ENCODE measurements at places on chromosomes 12 and 14.

- peak; percentile 91 for DNase-seq
Observed at GRCh38 chr14:105087963-105088811, 23.0 kb upstream of the GPR132 start.

DNA sequence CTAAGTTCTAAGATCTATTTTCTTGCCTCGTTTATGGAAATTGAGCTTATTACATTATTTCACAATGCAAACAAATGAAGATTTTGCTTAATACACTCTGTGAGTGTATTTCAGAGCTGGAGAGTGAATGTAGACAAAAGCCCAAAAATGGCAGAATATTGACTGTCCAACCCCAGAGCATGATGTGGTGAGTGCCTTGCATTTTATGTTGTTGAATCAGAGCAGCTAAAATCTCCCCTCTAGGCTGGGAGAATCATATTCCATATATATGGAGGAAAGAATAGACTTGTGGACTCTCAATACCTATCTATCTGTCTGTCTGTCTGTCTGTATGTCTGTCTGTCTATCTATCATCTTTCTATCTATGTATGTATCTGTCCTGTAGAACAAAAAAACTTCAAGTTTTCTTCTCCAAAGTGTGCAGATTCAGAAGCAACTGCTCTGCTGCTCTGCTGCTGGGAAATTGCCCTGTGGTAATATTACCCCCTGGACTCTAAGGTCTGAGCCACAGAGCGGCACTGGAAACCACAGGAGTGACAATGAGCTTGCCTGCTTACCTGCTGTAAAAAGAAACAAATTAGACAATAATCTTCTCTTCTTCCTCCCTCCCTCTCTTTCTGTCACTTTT is 209.4 kb upstream of the PRICKLE1 start:
- DNase-seq, result peak; percentile 62

DNA sequence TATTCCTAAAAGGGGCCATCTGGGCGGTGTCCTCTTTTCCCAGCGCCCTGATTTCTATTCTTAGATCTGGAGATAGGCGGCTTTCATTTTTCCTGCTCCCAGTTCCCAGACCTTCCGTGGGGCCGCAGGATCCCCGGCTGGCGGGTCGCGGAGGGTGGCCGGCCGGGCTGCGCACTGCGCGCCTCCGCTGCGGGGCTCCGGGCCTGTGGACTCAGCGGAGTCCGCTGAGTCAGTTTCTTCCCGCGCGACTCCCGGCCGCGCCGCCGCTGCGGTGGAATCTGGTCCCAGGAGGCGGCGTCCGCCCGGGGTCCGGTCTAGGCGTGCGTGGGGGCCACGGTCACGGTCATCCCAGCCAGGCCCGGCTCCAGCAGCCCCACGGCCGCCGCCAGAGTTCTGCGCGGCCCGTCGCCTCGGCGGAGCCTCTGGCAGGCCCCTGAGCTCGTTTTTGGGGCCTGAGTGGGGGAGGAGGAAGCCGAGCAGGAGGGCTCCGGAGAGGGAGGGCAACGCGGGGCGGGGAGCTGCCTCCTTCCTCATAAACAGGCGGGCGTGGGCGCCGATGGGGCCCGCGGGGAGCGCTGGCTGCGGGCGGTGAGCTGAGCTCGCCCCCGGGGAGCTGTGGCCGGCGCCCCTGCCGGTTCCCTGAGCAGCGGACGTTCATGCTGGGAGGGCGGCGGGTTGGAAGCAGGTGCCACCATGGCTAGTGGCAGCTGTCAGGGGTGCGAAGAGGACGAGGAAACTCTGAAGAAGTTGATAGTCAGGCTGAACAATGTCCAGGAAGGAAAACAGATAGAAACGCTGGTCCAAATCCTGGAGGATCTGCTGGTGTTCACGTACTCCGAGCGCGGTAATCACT is at the start of gene LRRK2:
LRRK2 (plus strand) TSS at position 559 of the 853 bp plus-strand sequence; CDS start at position 694, 135 bp downstream.
- peak; percentile 66 for DNase-seq

- DNase-seq, result no peak
Observed at GRCh38 chr12:126742241-126742641, 1524.7 kb upstream of the TMEM132C start.

GRCh38 chr12:42056130-42056529 is 88.5 kb downstream of the GXYLT1 start:
- DNase-seq, result no peak

DNA sequence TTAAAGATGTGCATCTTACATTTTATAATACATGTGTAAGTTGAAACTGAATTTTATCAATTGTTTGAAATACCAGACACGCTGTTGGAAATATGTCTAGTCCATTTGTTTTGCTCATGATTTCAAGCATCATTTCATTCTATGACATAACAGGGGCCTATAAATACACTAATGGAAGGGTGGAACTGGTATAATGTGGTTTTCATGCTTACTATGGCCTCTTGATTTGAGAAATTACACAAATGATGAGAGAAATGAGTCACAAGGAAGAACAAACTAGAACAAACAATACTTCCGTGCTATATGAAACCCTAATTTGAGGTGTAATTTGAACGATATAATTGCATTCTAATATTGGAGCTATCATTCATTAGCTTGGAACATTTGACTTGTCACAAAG is 663.4 kb downstream of the SLC16A7 start:
- DNase-seq, result no peak

DNA sequence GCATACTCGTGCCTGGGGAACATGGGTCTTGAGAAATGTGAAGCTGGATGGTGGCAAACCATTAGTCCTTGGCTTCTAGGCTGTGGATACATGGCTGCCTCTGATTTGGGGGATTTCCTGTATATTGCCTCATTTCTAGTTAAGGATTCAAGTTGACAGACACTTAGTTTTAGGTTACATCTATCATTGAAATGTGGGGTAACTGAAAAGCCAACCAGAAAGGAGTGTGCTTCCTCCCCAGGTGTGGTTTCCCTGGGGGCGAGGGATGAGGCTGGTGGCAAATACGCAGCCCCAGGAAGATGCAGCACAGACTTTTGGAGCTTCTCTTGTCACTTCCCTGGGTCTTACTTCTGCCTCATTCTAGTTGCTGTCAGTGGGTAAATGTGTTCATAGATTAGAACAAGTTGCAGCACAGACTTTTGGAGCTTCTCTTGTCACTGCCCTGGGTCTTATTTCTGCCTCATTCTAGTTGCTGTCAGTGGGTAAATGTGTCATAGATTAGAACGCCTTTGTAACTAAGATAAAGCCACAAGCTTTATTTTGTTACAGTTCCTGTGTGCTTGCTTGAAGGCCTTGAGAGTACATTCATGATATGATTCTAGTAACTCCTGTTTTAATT is 85.1 kb downstream of the BORCS5 start:
- peak; percentile 28 for DNase-seq

DNA sequence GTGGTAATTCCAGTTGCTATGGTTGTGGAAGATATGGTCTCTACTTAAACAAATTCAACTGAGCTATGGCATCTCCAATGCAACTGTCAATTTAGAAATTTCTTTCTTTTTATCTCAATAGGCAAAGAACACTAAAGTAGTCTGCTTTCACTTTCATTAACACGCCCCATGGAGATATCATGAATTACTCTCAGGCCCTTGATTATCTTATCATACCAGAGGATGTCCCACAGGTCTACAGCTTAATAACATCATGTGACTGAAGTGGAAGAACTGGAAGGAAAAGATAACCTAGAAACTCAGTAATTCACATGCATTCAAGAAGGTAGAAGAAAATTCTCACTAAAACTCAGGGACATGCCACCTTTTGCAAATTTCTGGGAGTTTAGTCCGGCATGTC is 114.3 kb downstream of the FLRT2 start:
- DNase-seq, result no peak

GRCh38 chr14:96359959-96360358 is 3.2 kb downstream of the ATG2B start:
- no peak for DNase-seq

GRCh38 chr14:36988989-36989388 is 183.4 kb downstream of the SLC25A21 start:
- no peak for DNase-seq

DNA sequence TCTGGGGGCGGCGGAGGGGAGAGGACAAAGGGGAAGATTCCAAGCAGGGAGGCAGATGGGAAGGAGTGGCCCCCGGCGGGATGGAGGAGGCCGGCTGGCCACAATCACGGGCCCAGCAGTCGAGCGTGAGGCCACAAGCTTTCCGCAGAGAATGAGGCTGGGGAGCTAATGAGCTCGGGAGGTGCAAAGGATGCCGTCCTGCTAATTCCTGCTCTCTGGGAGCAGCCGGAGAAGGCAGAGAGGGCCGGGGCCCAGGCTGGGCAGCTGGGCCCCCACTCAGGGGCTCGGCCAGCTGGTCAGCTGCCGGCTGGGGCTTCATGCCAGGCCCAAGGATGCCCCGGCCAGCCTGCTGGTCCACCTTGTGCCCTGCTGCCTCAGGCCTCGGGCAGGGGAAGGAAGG is 98.1 kb upstream of the LHX5 start:
- no peak for DNase-seq

DNA sequence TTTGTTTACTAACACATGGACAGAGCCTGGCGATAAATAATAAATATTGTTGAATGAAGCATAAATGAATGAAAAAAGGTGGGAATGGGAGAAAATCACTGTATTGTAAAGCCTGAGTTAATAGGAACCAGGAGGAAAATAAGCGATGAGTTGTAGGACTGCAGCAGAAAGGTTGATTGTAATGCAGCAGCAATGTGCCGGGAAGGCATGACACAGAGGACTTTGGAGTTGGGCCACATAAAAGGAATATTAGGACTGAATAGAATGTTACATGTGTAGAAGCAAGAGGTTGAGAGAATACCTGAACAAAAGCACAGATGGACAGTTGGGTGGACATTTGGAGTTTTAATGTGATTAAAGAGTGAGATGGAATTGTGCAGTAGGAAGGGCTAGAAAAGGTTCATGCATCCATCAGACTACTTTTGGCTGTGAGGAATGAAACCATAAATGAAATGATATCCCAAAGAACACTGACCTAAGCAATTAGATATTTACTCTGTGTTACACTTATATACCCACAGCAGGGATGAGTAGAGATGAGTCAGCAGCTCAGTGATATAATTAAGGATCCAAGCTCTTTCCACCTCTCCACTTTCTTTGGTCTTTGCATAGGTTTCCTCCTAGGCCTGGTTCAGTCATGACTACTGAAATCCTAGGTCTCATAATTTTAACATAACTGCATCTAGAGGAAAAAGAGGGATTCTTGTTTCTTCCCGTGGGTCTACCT is 55.4 kb downstream of the CCER1 start:
- DNase-seq, result peak; percentile 75

GRCh38 chr12:120079411-120080400 is 36.8 kb downstream of the RAB35 start:
- DNase-seq, result peak; percentile 79

DNA sequence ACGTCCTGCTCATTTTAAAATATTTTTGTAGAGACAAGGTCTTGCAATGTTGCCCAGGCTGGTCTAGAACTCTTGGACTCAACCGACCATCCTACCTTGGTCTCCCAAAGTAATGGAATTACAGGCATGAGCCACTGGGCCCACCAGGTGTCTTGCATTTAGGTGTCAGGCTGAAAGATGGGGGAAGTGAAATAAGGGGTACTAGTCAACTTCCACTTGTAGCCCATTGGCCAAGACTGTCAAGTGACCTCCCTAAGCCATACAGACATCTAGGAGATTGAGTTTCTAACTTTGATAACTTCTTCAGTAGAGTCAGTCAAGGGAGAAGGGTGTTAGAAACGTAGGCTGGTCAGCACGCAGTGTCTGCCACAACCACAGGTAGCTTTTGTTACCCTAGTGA is 32.0 kb downstream of the ARF6 start:
- no peak for DNase-seq

DNA sequence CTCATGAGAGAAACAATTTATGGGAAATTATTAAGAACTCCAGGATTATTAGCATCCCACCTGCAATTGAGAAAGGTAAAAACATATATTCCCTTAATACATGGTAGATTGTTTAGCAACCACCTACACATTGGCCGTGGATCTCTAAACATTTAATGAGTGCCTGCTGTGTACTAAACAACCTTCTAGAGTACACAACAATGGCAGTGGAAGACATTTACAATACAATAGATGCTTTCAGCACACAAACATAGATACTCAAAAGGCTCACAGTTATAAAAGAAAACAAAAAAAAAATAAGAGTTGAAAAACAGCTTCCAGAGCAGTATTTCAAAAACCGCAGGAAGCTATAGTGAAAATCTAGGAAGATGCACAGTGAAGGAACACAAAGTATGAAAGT is 382.9 kb downstream of the SYT1 start:
- DNase-seq, result no peak

DNA sequence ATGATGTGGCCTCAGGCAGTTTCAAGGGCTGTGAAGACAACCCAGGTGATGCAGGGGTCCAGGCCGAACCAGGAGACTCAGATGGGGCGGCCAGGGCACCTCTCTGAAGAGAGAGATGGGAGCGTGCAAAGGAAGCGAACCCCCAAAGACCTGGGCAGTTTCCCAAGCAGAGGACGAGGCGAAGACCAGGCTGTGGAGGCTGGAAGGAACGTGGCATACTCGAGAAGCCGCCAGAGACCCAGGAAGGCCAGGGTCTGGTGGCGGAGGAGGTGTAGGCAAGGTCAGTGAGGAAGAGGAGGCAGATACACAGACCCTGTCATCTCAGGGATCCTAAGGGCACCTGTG is 24.7 kb downstream of the LTBP2 start:
- no peak for DNase-seq

- DNase-seq, result no peak
Observed at GRCh38 chr12:63318933-63319332, 167.9 kb upstream of the AVPR1A start.

- no peak for DNase-seq
Observed at GRCh38 chr12:60830381-60830780, 1234.6 kb downstream of the SLC16A7 start.

DNA sequence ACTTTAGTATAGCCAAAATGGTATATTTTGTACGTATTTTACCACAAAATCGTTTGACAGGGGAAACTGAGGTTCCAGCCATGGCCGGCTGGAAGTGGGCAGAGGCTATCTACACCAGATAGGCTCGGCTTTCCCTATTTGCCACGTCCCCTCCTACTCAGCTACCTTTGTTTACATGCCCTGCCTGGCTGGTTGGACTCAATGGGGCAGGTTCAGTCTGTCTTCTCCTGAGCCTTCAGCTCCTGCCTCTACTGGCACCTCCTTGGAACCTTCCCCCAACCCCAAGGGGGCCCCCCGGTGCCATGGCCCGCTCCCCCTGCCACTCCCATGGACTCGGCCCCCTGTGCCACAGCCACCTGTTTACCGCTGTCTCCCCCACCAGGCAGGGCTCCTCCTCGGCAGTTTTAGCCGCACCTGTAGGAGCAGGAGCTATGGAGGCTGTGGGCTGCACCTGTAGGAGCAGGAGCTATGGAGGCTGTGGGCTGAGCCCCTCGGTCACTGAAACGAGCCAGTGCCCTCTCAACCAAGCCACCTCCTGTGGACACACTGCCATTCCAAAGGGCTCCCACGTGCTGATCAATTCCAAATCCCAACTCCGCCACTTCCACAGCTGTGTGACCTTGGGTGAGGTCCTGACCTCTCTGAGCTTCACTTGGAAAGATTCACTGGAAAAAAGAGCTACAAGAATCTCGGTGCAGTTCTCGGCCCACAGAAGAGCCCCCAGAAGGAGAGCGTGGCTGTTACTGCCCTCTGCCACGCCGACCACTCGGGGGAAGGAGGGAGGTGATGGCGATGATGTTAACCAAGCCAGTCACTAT is 62.2 kb downstream of the NCOR2 start:
- DNase-seq, result no peak

- no peak for DNase-seq
Observed at GRCh38 chr14:105424861-105425260, 5.2 kb downstream of the MTA1 start.

- DNase-seq, result peak; percentile 55
Observed at GRCh38 chr12:116559162-116559935, at the start of gene MAP1LC3B2. TSS of gene MAP1LC3B2 (plus strand) at chr12:116559381. CDS start at chr12:116575943, 16,562 bp downstream.

- peak; percentile 17 for DNase-seq
Observed at GRCh38 chr14:20412411-20412810, 890 bp downstream of the TEP1 start.
